ENCODE measurements at places on chromosomes 5 and 9.

- DNase-seq: no peak
Measured at GRCh38 chr9:19830796-19831195, 42.0 kb upstream of the SLC24A2 start.

- no peak for DNase-seq
Measured at GRCh38 chr5:104126980-104127379, 564.4 kb upstream of the NUDT12 start.

GRCh38 chr5:35478856-35479682 is 138.6 kb upstream of the SPEF2 start:
- DNase-seq: no peak

GRCh38 chr9:89928521-89929275 is 323.9 kb downstream of the GADD45G start:
- DNase-seq: no peak

- DNase-seq: no peak
Measured at GRCh38 chr5:60943624-60944023, 1.2 kb downstream of the ERCC8 start.

GRCh38 chr5:41102341-41102740 is 31.2 kb upstream of the MROH2B start:
- no peak for DNase-seq

- no peak for DNase-seq
Measured at GRCh38 chr9:130624154-130624553, 40.2 kb upstream of the PRDM12 start.

DNA sequence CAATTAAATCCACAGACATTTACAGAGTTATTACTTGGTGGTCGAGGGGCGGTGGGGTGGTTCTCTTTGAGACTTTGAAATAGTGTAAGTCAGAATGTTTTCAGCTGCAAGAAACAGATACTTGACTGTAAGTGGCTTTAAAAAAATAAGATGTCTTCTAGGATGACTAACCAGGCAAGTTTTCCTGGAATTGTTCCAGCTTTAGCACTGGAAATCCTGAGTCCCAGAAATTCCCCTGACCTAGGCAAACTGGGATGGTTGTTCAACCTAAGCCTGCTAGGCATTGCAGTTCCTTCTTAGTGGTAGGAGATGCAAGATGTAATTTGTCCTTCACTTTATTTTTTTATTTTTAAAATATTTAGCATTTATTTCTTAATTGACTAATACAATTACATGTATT is 169.5 kb upstream of the POC5 start:
- DNase-seq: no peak

DNA sequence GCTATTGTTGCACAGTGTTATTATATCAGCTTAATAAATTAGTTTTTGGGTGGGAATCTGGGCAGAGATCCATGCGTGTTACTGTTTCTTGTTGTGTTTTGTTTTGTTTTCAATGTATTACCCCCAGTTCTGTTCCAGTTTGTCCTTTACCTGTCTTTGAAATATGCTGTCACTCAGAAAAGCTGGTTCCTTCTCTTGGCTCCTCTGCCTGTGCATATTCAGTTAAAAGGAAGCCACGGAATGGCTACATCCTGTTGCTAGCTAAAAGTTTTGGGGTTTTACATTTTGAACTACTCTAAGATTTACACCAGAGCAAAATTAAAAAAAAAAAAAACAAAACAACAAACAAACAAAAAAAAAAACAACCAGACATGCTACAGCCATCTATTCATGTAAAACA is 374.9 kb upstream of the RORB start:
- DNase-seq: no peak

- DNase-seq: no peak
Measured at GRCh38 chr9:128296340-128297220, 20.5 kb downstream of the SWI5 start.

Measured in activated T-helper 9 cell treated with anti-CD3 and anti-CD28 coated beads, Interleukin-2, amount 50 U/mL, for 16 hours (primary cell).